Small intestine (tissue), 16 donors: ENCODE measurements at places on chromosomes 11 and 22. TPM values are rescaled to one million over a fixed set of nuclear protein-coding genes. Genes with fewer than 3 reads are reported as not detected.
A peak's percentile ranks its signal among the peaks of the same experiment; 100 is the strongest.

TOM1 gene
- 46.6 TPM for polyA plus RNA-seq

C22orf31 gene
- 1.4 TPM for polyA plus RNA-seq

OR4D6 gene
- polyA plus RNA-seq = not detected

PDGFD gene
- not detected for polyA plus RNA-seq

SPON1 gene
- polyA plus RNA-seq = 11.4 TPM

INS gene
- polyA plus RNA-seq = 124 TPM

CRYBB1 gene
- 0.75 TPM for polyA plus RNA-seq

TMEM45B gene
- 97.7 TPM for polyA plus RNA-seq

PRDM11 gene
- 0.45 TPM for polyA plus RNA-seq

MYO18B gene
- polyA plus RNA-seq = 0.30 TPM

DLG2 gene
- 1.6 TPM for polyA plus RNA-seq

ALDH3B2 gene
- not detected for polyA plus RNA-seq

RAB30 gene
- polyA plus RNA-seq = 15.9 TPM

VSTM5 gene
- 2.2 TPM for polyA plus RNA-seq

DNA sequence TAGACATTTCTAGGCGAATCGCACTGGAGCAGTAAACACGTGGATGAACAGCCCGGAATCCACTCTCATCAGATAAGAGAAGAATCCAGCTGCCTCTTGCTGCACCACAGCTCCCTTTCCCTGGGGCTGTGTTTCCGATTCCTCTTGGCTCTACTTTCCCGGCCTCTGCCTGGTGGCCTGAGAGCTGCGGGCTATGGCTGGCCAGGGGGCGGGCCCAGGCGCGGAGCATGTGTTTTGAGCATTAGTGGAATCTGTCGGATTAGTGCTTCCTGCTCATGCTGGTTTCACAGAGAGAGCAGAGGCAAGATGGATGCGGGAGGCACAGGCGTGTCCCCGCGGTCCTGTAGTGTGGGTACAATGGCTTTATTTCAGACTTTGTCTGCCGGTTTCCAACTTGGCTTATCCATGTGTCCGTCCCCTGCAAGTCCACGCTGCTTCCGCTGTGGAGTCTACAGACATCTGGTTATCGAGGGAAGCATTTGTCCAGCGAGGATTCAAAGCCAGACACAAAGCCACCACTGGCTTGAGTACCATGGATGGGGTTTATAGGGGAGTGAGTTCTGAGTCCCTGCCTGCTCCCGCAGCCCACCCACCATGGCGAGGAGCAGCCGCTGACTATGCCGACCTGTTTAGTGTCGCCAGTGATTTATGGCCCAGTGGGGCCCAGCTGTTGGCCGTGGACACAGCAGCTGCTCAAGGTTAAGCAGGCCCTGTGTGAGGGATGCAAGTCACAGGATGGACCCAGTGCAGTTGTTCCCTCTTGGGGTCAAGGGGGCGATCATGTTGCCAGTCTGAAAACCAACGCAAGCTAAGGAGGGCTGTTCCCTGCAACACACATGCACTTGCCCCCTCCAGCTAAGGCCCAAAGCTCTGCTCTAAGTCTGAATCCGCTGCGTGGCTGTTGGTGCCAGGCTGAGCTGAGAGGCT lies 43.3 kb upstream of the EP300 start:
- peak; percentile 74 for DNase-seq

GRCh38 chr11:132716037-132716436 lies 816.3 kb downstream of the OPCML start:
- no peak for DNase-seq

DNA sequence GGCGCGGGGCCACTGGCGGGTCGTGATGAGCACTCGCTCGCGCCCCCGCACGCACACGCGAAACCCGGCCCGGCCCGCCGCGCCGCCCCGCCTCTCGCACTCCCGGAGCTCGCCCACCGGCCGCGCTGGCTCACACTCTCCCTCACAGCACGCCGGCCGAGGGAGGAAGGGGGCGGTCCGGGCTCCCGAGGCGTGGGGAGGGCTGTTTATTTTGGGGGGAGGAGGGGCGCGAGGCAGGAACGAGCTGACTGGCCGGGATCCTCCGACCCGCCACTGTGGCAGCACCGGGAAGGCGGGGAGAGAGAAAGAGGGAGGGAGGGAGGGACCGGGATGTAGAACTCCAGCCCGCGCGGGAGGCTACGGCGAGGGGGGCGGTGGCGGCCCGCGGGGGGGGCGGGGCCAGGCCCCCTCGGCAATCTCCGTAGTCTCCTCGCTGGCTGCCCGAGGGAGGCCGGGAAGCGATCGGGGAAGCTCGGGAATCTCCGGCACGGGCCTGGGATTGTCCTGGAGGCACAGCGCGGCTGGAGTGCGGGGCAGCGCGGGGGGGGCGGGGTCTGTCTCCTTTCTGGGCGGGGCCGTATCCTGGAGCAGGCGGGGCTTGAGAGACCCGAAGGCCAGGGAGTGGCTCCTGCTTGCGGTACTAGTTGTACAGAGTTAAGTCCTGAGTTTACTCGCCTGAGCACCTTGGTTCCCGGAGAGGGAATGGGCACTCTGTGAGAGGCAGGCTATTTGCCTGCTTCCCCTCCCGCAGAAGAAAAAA lies at the start of gene RBFOX2:
TSS of gene RBFOX2 (minus strand) at position 179 of the 760 bp plus-strand sequence. CDS start 399 bp downstream, outside the sequence.
- peak; percentile 97 for DNase-seq

DNA sequence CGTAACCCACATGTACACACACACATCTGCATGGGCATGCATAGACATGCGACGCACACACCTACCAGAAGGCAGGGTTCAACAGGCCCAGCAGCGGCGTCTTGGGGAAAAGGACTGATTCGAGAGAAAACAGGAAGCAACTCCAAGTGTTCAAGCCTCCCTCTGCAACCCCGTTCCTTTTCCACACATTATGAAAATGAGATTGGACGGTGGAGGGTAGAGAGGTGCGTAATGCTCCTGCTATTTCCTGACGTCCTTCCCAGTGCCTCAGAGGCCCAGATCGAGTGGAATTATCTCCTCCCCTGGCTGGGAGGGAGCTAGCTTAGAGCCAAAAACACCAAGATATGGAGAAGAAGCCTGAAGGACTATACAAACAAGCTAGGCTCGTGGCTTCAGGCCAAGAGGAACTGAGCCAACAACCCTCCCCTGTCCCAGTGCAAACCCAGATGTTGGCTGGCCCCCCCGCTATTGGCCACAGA lies 289.2 kb downstream of the MN1 start:
- peak; percentile 33 for DNase-seq

DNA sequence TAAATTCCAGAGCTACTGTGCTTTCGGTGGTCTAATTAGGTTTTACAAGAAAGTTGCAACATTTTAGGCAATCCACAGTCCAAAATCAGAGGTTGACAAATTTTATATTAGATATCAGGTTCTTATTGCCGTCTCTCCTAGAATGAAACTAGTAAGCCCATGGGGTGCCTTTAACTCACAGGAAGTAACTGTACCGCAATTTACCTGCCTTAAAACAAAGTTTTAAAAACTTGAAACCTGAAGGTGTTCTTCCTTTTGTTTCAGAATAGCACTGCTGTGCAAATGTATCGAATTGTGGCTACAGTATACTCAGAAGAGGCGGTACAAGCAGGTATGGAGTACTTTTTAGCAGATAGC lies 77.2 kb downstream of the PISD start:
- no peak for DNase-seq

- DNase-seq = no peak
Measured at GRCh38 chr11:94243571-94244515, 60.5 kb upstream of the IZUMO1R start.

DNA sequence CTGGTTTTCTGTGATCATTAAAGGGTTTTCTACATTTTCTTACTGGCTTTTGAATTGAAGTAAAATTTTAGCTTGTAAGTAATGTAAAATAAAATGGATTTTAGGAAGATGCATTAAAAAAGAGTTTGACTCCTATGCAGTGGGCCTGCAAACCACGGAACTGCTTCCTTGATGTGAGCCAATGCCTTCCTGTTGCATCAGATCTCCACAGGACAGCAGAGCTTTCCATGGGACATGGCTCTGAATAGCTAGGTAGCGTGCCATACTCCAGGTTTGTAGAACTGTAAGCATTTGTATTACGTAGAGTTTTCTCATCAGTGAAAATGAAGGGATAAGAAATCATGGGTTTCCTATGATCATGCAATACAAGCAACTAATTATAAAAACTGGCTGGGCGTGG lies 133.4 kb downstream of the SWAP70 start:
- DNase-seq = no peak

DNA sequence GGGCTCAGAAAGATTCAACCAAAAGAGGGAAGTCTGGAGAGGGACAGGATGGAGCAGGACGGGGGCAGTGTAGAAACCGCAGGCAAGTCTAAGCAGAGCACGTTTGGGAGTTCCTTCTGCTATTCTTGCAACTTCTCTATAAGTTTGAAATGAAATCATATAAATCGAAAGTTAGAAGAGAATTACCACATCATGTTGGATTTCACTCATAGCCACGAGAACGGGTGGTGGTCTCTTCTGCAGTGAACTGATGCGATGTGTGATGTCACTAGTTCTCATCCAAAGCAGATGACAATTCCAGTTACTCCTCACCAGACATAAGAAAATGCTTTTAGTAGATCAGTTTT lies 36.0 kb downstream of the KCNQ1 start:
- no peak for DNase-seq

DNA sequence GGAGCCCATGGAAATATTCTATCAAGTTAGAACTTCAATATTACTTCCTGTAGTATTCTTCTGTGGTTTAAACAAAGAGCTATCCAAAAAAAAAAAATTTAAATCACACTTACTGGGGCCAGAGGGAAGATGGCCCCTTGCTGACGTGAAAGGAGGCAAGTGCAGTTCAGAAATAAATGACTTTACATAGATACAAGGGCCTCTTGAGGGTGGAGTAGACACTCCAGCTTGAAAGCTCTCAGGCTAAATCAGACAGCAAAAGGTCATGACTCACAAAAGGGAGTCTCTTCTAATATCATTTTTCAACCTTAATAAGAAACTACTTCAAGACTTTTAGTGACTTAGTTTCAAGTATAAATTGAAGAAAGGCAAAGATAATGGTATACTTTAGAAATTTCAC lies 1160.3 kb downstream of the FAM181B start:
- DNase-seq = no peak

GRCh38 chr11:33040862-33041453 lies 1.6 kb downstream of the TCP11L1 start:
- DNase-seq = no peak

GRCh38 chr11:72026090-72026489 lies 27.4 kb downstream of the IL18BP start:
- DNase-seq = no peak

- DNase-seq = no peak
Measured at GRCh38 chr11:3837793-3838192, 3.0 kb downstream of the RHOG start.

GRCh38 chr11:20618083-20618482 lies 18.7 kb downstream of the SLC6A5 start:
- no peak for DNase-seq

DNA sequence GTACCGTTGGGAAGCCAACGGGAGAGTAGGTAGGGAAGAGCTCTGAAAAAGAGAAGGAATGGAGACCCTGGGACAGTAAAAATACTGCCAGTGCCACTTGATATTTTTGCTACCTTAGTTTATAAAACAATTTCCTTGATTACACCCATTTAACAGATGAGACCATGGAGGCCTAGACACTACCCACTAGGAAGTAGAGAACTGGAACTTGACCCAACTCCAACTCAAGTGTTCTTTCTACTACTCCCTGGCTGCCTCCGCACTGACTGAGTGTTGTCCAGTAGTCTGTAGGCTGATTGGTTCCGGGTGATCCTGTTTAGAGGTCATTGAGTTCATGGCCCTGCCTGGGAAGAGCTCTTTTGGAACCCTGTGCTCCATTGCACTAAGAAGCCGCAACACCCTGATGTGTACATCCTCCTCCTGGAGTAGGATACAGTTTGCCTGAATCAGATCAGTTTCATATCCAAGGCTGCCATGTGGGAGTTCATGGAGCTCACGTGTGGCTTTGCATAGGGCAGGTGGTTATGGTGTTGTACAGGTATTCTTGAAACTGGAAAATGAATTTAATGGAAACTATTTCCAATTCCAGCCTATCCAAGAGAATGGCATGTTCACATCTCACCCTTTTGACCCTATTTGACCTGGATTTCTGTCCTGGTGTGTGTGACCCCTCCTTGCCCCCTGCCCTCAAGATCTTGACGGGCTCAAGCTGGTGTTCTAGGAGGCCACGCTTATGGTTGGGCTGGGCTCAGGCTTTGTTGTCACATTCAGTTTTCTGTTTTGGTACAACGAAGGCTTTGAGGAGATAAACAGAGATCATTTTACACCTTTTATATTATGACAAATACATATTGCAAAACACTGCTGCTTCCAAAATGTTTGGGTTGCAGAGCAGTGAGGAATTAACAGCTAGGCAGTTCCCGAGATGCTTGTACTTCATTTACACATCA lies 102.2 kb upstream of the NNMT start:
- no peak for DNase-seq

- peak; percentile 45 for DNase-seq
Measured at GRCh38 chr11:73072935-73073481, 69.1 kb downstream of the FCHSD2 start.

DNA sequence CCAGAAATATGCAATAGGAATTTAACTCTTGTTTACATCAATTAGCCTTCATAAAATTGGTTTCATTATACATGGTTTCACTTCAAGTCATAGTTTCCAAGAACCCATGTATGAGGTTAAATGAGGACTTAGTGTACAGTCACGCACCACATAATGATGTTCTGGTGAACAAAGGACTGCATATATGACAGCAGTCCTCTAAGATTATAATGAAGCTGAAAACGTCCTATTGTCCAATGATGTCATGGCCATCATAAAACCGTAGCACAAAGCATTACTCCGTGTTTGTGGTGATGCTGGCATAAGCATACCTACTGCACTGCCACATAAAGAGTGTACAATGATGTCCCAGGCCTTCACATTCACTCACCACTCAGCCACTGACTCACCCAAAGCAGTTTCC lies 31.1 kb downstream of the SMCO4 start:
- DNase-seq = no peak

DNA sequence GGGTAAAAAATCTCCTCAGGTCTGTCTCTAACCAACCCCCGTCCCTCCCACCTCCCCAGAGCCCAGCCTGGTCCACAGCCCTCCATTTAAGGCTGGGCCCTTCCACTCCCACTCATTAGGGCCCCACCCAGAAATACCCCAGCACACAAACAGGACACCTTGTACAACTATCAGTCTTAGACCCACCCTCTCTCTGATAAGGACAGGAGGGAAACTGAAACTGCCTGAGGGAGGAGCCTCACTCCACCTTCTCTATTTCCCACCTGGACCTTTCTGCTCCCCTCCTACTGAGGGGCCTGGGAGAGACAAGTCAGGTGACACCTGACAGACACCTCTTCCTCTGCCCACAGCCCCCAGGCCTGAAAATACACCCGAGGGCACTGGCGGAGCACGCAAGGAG lies 90.2 kb downstream of the PLEKHA7 start:
- peak; percentile 93 for DNase-seq

DNA sequence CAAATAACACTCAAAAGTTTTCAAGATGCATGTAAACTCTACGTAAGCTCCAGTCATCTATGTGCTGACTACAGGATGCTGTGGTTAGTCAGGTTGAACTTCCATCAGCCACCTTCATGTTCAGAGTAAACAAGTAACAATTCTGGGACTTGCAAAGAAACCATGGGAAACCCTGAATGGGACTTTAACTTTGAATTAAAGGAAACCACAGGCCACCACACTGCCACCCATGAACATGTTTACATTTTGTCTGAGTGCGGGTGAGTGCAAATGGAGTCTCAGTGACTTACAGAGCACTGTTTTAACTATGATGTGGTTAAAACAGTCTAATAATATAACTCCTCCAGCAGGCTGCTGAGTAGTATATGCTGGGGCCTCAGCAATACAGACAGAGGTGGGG lies 12.9 kb upstream of the SYTL2 start:
- DNase-seq = no peak

- DNase-seq = no peak
Measured at GRCh38 chr11:45455536-45455935, 169.4 kb upstream of the SYT13 start.
